ENCODE measurements at places on chromosomes 1 and 21.

- DNase-seq = no peak
Measured at GRCh38 chr1:234721476-234722269, 111.7 kb upstream of the IRF2BP2 start.

DNA sequence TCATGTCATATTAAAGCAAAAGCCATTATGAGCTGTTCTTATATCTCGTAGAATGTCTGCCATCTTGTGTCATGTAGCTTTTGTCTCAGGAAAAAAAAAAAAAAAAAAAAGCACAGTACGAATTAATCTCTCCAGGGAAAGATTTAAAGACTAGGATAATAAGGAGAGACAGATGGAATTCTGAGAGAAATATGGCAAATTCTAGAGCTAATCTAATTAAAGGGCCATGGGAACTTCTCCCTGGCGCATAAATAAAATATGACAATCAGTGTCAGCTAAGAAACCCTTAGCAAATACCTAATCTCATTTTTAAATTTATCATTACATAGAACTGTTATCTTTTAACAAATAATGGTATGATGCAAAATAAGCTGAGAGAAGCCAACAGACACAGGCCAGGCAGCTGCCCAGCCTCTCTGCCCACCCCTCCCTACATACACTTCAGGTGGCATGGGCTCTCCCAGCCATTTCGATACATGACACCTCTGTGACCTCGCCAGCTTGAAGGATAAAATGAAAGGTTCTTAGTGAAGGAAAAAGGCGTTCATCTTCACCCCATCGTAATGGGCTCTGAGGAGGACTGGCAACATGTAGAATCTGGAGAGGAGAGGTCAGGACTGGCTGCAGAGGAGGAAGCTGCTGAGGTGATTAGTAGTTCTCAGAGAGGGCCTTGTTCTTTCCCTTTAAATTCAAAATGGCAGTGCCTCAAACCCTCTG is 39.8 kb downstream of the DISC1 start:
- DNase-seq = no peak

- no peak for DNase-seq
Measured at GRCh38 chr1:77218477-77219165, 609 bp downstream of the PIGK start.

DNA sequence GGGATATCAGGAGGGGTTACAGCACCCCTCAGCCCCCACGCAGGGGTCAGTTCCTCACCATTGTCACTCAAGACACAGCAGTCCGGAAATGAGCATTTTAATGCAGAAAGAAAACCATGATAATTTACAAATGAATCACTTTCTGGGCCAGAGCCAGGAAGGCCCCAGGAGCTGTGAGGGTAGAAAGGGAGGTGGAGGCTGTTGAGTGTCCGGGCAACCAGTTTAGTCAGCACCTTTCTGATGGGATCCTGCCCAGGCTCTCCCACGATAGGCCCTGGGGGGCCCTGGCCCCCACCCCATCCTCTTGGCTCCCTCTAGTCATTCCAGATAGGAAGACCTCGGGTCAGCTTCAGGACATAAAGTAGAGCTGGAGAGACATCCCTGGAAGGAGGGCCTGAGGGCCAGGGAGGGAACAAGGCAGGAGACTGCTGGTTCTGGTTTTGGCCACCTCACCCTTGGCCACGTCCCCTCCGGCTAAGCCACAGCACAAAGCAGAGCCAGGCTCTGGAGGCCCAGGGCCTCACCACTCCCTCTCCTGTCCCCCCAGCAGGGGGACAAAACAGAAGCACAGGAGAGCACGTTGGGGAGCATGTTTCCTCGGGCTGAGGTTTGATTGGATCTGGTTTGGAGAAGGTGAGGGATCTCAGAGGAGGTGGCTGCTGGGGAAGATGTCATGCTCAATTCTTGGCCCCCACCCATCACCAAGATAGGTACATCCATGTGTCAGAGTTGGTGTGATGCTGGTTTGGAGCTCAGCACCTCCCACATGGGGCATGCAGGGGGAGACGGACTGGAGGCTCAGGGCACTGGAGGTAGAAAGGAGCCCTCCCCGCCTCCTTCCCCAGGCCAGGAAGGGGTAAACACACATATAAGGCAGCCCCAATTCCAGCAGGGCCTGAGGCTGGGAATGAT is 20.6 kb downstream of the ETNK2 start:
- DNase-seq = no peak

DNA sequence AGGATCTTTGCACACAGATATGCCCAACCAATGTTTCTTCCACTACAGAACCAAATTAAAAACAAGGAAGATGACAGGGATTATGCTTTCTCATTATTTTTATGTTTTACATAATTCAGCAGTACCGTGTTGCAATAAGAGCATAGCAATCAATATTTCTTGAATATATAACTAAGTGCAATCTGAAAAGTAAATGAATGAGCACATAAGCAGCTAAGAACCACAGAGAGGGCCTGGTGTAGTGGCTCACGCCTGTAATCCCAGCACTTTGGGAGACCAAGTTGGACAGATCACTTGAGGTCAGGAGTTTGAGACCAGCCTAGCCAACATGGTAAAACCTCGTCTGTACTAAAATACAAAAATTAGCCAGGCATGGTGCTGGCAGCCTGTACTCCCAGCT is 423.7 kb downstream of the MRPL39 start:
- DNase-seq = no peak

GRCh38 chr1:82343381-82343780 is 542.6 kb downstream of the ADGRL2 start:
- DNase-seq = no peak

DNA sequence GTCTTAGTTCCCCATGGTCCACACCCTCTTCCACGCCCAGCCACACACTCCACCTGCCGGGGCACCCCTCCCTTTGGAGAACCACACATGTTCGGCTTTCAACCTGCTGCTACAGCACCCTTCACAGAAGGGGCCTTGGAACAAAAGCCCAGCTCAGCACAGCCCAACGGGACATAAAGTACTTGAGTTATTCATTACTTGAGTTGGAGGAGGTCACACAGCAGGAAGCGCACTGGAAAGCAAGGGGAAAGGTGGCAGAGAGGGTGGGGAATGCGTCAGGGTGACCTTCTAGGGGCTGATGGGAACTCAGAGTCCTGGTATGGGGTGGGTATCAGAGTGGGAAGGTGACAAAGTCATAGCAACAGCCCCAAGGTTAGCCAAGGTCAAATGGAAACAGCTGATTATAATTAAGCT is 3.0 kb upstream of the ATP1B1 start:
- DNase-seq = no peak
